Fibroblast of lung (primary cell): ENCODE measurements at places on chromosomes 12 and 14. TPM values are rescaled to one million over a fixed set of nuclear protein-coding genes. Genes with fewer than 3 reads are reported as not detected.

GRCh38 chr12:128969480-128970055 is 116.3 kb downstream of the GLT1D1 start:
- DNase-seq = no peak
- no peaks in the 10 kb centered on the region for H3K27me3 ChIP-seq
- no peak overlapping the region for H3K4me3 ChIP-seq

DNA sequence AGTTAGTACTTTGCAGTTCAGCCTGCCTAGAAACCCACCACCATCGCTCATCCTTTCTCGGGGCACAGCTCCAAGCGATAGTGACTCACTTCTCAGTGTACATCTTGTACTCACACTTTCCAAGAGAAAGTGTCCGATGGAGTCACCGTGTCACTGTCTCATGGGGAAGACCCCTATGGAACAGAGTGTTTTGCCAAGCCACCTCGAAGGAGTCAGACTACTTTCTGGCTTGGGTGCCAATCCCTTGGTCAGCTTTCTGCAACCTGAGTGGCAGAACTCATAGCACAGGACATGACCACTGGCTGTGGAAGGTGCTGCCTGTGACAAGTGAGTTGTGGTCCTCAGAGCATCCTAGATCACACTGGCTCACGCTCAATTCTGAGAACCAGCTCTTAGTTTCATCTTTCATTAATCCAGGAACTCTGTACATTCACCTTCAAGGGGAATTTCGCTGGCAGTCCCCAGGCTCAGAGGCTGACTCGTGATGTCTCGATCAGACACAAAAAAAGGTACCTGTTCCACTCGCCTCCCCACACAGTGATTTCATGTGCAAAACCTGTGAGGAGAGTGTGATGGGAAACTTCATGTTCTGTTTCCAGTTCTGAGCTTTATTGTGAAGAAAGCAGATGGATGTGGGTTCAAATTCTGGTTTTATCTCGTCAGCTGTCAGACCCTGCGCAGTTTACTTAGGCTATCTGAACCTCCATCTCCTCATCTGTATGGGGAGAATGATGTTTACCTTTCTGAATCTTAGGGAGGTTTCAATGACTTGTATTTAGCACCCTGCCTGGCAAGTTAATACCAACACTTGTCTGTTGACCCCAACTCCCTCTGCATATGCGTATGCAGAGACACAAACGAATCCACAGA is 127.3 kb upstream of the CCND2 start:
- no peaks in the 10 kb centered on the region for H3K4me1 ChIP-seq
- no peak overlapping the region for H3K4me3 ChIP-seq
- DNase-seq = no peak
- H3K27ac ChIP-seq = no peak overlapping the region
- no peaks in the 10 kb centered on the region for H3K36me3 ChIP-seq

DNA sequence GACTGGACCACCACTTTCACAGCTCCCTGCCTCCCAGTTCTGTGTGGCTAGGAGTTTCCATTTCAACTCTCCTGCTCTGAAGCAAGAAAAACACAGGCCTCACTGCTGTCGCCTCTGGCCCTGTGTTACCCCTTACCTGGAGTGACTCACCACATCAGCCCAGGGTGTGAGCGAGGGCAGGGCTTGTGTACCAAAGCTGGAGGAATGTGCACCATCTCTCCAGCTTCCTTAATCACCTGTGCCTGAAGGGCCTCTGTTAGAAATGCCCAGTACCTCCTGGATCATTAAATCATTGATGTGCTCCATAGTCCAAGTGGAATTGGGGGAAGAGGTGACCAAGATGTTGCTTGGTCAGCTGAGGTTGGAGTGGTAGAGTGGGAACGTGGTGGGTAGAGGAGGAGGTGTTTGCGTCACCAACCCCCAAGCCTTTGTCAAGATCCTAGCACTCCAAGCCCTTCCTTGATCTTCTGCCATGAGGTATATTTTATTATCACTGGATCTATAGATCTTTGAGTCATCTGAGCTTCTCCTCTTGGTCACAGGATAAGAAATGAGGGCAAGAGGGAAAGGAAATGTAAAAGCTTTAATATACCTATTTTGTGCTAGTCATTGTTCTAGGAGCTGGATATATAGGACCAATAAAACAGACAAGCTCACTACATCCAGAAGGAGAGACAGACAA is 51.3 kb downstream of the SSPN start:
- no peak overlapping the region for H3K4me3 ChIP-seq
- H3K27ac ChIP-seq = no peak overlapping the region
- no peaks in the 10 kb centered on the region for H3K27me3 ChIP-seq
- no peaks in the 10 kb centered on the region for H3K4me1 ChIP-seq

GRCh38 chr12:99600388-99600787 is 47.2 kb upstream of the GARIN6 start:
- H3K27me3 ChIP-seq = no peaks in the 10 kb centered on the region
- H3K4me3 ChIP-seq = no peak overlapping the region
- no peaks in the 10 kb centered on the region for H3K4me1 ChIP-seq
- no peak overlapping the region for H3K27ac ChIP-seq
- H3K36me3 ChIP-seq = no peaks in the 10 kb centered on the region

DNA sequence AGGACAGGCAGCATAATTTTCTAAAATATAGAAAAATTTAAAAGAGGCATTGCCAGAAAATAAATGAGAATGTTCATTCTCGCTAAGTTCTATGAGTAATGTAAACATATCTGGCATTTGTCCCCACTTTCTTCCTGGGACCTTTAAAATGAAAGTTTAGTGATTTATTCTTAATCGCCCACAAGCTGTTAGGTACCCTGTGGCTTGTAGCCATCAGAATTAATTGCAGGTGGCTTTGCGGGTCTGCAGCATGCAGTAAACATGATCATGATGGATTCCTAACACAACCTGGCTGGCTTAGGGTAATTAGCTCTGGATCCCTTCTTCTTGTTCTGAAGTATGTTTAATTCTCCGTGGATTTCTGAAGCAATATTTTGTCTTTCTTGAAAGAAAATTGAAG is 103.5 kb upstream of the FRMD6 start:
- H3K36me3 ChIP-seq = no peaks in the 10 kb centered on the region
- peak; percentile 66 for DNase-seq
- peak overlapping the region; percentile 76 for H3K27ac ChIP-seq

GRCh38 chr14:65478596-65478995 is 66.1 kb downstream of the FUT8 start:
- H3K4me1 ChIP-seq = no peaks in the 10 kb centered on the region
- no peak overlapping the region for H3K27ac ChIP-seq
- no peak overlapping the region for H3K4me3 ChIP-seq
- H3K27me3 ChIP-seq = no peaks in the 10 kb centered on the region

- no peaks in the 10 kb centered on the region for H3K27me3 ChIP-seq
- no peaks in the 10 kb centered on the region for H3K4me1 ChIP-seq
- H3K27ac ChIP-seq = no peak overlapping the region
- H3K4me3 ChIP-seq = no peak overlapping the region
- DNase-seq = no peak
These were observed 28.2 kb downstream of the DENND5B start for GRCh38 chr12:31562594-31563328.

- no peak overlapping the region for H3K4me3 ChIP-seq
- H3K36me3 ChIP-seq = no peaks in the 10 kb centered on the region
- H3K4me1 ChIP-seq = peaks cover 5% of the 10 kb centered on the region
- DNase-seq = peak; percentile 37
- H3K27me3 ChIP-seq = no peaks in the 10 kb centered on the region
- no peak overlapping the region for H3K27ac ChIP-seq
These were observed 35.1 kb upstream of the ACTN1 start for GRCh38 chr14:69013943-69014782.

- no peak overlapping the region for H3K4me3 ChIP-seq
- peaks cover 10% of the 10 kb centered on the region for H3K4me1 ChIP-seq
- no peaks in the 10 kb centered on the region for H3K27me3 ChIP-seq
- no peak for DNase-seq
- no peaks in the 10 kb centered on the region for H3K36me3 ChIP-seq
- H3K27ac ChIP-seq = no peak overlapping the region
These were observed 265.5 kb downstream of the CACNA1C start for GRCh38 chr12:2318286-2318685.

DNA sequence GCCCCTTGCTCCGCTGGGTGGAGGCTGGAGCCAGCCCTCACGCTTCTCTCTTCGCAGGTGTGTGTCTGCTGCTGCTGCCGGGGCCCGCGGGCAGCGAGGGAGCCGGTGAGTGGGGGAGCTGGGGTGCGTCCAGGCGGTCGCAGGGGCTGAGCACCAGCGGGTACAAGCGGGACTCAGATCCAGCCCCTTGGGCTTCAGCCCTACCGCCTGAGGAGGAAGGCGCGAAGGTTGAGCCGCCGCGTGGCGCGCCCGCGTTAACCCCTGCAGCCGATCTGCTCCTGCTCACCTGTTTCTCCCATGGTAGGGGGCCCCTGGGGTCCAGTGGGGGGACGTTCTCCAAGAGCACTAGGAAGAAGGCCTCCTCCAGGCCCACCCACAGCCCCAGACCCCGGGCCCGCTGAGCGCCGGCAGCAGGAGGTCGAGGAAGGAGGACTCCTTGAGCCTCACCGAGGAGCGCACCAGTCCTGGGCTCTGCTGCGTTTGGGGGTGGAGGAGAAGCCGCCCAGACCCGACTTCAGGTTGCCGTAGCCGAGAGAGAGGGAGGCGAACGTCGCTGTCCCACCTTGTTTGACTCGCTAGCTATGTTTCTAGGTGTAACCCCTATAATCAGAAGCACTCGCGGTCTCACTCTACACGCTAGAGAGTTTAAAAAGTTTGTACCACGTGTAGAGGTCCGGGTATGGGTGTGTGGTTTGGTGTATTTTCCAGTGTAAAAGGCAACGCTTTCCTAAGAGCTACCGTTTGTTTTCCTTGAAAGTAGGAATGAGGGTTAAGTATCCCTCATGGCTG is 834 bp downstream of the COCH start:
- no peak for DNase-seq
- H3K4me3 ChIP-seq = peak overlapping the region; percentile 36
- H3K36me3 ChIP-seq = no peaks in the 10 kb centered on the region
- no peaks in the 10 kb centered on the region for H3K4me1 ChIP-seq
- H3K27me3 ChIP-seq = peaks cover 31% of the 10 kb centered on the region

- H3K4me1 ChIP-seq = peaks cover 18% of the 10 kb centered on the region
- H3K4me3 ChIP-seq = no peak overlapping the region
- H3K36me3 ChIP-seq = no peaks in the 10 kb centered on the region
- no peak for DNase-seq
These were observed 114.6 kb upstream of the MED13L start for GRCh38 chr12:116392061-116392460.

DNA sequence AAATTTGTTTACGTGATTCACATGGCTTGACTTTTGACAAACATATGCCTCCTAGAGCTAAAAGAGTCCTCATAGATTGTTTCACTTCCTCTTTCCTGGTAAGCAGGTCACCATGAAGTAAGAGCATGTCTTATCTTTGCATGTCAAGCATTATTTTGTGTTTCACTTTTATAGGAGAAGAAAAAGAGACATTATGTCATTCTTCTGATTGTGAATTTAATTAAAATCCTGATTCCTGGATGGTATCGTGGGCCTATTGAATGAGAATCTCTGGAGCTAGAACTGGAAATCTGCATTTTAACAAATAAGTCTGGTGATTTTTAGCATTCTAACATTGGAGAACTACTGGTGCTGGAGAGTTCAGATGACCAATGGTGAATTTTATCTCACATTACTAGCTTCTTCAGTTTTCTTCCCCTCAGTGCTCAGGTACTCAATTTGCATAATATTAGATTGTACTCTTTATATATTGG is 218.6 kb upstream of the ATP2B1 start:
- H3K27ac ChIP-seq = no peak overlapping the region
- no peak overlapping the region for H3K4me3 ChIP-seq
- H3K4me1 ChIP-seq = no peaks in the 10 kb centered on the region

DNA sequence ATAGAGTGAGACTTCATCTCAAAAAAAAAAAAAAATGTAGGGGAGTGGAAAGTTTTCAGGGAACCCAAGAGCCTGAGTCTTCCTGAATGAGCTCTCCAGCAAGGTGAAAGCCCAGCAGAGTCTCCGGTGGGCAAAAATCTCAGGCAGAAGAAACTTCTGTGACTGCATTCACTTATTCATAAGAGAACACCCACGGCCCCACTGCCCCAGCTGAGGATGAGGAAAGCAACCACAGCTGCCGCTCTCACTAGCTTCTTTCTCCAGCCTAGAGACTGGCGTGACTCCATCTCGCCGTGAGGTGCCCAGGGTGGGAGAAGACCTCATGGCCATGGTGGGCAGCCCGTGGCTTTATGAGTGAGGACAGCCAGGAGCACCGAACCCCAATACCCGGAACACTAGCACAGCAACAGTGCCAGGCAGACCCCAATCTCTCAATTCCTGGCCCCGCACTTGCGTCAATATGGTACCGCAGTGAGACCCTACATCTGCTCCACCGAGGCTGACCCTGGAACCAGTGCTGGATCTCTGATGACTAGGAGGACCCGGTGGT is 29.7 kb upstream of the DYNC1H1 start:
- no peak overlapping the region for H3K4me3 ChIP-seq
- no peaks in the 10 kb centered on the region for H3K4me1 ChIP-seq
- H3K27ac ChIP-seq = no peak overlapping the region
- H3K27me3 ChIP-seq = no peaks in the 10 kb centered on the region
- H3K36me3 ChIP-seq = no peaks in the 10 kb centered on the region

GRCh38 chr12:53231671-53231920 is 413 bp downstream of the RARG start:
- no peak overlapping the region for H3K27ac ChIP-seq
- peaks cover 3% of the 10 kb centered on the region for H3K27me3 ChIP-seq
- peak overlapping the region; percentile 91 for H3K4me3 ChIP-seq
- no peak for DNase-seq

DNA sequence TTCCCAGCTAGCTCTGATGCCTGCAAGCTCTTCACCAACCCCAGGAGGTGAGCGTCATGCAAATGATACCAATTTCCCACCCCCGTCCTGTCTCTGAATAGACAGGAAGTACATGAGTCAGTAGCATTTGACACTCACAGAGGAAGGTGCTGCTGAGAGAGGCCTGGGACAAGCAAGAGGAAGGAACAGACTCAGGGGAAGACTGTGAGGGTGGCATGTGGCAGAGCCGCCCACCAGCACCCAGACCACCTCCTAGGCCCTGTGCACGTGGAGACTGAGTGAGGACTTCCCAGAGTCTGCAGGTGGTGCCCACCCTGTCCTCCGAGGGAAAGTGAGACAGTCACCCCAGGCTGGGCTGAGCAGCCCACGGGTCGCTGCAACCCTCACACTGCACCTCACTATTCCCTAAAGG is 199.5 kb upstream of the SFSWAP start:
- H3K27me3 ChIP-seq = no peaks in the 10 kb centered on the region
- no peaks in the 10 kb centered on the region for H3K4me1 ChIP-seq
- no peaks in the 10 kb centered on the region for H3K36me3 ChIP-seq
- H3K4me3 ChIP-seq = no peak overlapping the region

DNA sequence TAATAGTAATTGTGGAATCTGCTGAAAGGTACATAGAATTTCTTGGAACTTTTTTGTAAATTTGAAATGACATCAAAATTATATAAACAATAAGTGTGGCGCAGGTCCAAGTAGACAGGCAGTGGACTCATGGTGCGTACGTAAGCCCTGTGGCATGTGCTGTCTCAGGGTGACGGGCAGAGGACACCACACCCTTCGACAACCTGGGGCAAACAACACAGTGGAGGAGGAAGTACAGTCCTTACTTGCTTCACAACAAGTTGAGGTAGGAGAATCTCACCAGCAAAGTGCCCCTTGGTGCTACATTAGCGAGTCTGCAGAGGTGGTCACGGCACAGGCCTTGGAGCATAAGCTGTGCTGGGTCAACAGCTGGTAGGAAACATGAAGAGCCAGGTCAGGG is 180.9 kb downstream of the AEBP2 start:
- H3K36me3 ChIP-seq = no peaks in the 10 kb centered on the region
- H3K27ac ChIP-seq = no peak overlapping the region
- H3K27me3 ChIP-seq = no peaks in the 10 kb centered on the region
- no peaks in the 10 kb centered on the region for H3K4me1 ChIP-seq
- no peak overlapping the region for H3K4me3 ChIP-seq

MORN3 gene
- 0.77 and 0.83 TPM in 2 replicates for total RNA-seq

CPNE6 gene
- not detected in 2 replicates for total RNA-seq

FOXA1 gene
- total RNA-seq = under 0.01 TPM in 2 replicates

IQSEC3 gene
- 0.77 and 1.3 TPM in 2 replicates for total RNA-seq

NYNRIN gene
- 8.2 and 16.2 TPM in 2 replicates for total RNA-seq

GLT1D1 gene
- under 0.01 TPM in 2 replicates for total RNA-seq

SLC41A2 gene
- total RNA-seq = 20.8 and 22.8 TPM in 2 replicates

PKP2 gene
- total RNA-seq = under 0.01 TPM in 2 replicates
